ENCODE measurements at places on chromosomes 2 and 18. TPM values are rescaled to one million over a fixed set of nuclear protein-coding genes. Genes with fewer than 3 reads are reported as not detected.

GRCh38 chr2:45466053-45466452, 145.0 kb downstream of the SRBD1 start:
- H3K27me3 ChIP-seq: no peaks in the 10 kb centered on the region
- no peaks in the 10 kb centered on the region for H3K36me3 ChIP-seq
- no peak overlapping the region for H3K4me3 ChIP-seq
- no peak for DNase-seq
- peaks cover 26% of the 10 kb centered on the region for H3K4me1 ChIP-seq

DNA sequence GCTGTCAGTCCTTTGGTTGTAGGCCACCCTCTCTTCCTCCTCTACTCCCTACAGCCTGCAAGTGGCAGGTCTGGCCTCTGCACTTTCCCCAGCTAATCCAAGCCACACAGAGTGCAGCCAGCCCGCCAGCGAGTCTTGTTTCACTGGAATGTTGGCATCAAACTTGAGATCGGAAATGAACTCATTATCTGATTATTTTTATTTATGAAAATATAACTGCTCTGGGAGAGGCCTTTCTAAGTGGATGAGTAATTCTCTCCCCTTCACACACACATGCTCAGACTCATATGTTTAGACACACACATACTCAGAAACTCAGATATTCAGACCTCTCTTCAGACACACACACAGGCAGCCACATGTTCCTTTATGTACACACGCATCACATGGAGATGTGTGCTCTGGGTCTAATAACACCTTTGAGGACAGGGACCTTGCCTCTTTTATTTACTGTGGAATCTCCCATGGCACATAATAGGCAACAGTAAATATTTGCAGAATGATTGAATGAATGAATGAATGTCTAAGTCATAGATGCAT, 151.3 kb downstream of the ZFP36L2 start:
- DNase-seq: no peak
- H3K27ac ChIP-seq: no peak overlapping the region
- H3K27me3 ChIP-seq: no peaks in the 10 kb centered on the region
- H3K4me3 ChIP-seq: no peak overlapping the region
- H3K4me1 ChIP-seq: no peaks in the 10 kb centered on the region
- no peaks in the 10 kb centered on the region for H3K36me3 ChIP-seq

DNA sequence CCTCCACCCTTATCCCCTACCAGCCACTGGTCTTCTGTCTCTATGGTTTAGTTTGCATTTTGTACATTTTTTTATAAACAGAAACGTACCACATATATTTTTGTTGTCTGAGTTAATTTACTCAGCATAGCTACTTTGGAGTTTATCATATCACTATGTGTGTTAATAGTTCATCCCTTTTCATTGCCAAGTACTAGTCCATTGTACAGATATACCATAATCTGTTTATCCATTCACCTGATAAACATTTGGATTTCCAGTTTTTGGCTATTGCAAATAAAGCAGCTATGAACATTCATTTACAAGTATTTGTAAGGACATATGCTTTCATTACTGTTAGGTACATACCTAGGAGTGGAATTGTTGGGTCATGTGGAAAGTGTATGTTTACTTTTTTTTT, 123.6 kb downstream of the RHBDD1 start:
- DNase-seq: no peak
- H3K36me3 ChIP-seq: no peaks in the 10 kb centered on the region
- no peak overlapping the region for H3K4me3 ChIP-seq
- no peak overlapping the region for H3K27ac ChIP-seq
- no peaks in the 10 kb centered on the region for H3K27me3 ChIP-seq
- peaks cover 6% of the 10 kb centered on the region for H3K4me1 ChIP-seq

CRYGC gene
- total RNA-seq: not detected
